ENCODE measurements at places on chromosomes 12 and 14.

DNA sequence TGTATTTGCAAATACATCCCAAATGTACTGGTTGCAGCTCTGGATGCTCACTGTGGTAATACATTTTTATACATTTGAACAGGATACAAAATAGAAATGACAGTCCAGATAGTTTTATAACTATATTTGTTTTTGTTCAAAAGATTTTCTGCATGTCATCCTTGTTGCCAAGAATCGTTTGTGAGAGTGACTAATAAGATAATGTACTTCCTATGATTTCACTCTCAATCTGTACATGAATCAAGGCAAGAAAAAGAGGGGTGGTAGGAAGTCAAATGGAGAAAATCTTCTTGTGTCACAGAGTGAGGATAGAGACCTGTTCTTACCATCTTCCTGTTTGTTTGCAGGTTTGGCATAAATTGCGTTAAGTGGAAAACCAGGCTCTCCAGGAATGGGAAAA, 13.9 kb downstream of the ARPC3 start:
- no peak for DNase-seq

- no peak for DNase-seq
Observed at GRCh38 chr14:95662376-95663186, 23.6 kb upstream of the TCL1B start.

- DNase-seq = no peak
Observed at GRCh38 chr12:115204957-115205754, 521.2 kb upstream of the TBX3 start.

GRCh38 chr12:1435044-1435443, 159.3 kb downstream of the FBXL14 start:
- DNase-seq = no peak

DNA sequence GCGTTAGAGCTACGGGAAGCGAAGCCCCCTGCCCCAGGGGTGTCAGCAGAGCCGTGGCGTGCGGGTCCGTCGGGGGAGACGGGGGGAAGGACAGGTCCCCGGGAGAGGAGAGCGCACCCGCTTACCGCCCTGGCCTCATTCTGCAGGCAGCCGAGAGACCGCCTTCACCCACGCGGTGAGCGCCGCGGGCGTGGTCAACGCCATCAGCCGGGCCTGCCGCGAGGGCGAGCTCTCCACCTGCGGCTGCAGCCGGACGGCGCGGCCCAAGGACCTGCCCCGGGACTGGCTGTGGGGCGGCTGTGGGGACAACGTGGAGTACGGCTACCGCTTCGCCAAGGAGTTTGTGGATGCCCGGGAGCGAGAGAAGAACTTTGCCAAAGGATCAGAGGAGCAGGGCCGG, 10.5 kb downstream of the WNT5B start:
- DNase-seq = no peak

DNA sequence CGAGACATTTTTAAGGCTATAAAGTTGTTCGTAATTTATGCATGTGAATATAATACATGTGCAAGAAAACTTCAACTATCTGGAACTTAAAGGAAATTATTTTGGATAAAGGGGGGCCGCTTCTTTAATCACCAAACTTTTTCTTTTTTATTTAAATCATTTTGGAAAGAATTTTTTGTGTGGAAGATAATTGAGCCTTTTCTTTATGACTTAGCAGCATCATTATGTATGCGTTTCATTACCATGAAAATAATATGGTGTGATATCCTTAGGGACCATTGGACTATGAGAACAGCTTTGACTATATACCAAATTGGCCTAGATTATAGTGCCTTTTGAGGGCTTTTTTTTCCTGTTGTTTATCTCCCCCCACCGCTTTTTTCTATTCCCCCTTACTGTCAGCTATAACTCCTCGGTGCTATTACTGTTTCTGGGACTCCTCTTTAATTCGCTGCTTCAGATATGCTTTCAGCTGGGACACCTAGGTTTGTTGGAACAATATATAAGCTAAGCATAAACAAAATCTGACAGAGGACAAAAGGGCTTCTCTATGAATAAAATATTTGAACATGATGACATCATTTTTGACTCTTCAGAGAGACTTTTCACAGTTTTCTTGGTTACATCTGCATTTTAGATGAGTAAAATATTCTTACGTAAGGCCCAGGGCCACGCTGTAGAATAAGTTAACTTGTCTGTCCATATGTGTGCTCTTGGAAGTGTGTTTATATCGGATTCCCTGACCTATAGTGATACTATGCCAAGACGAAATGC, 392.7 kb downstream of the NPAS3 start:
- no peak for DNase-seq

DNA sequence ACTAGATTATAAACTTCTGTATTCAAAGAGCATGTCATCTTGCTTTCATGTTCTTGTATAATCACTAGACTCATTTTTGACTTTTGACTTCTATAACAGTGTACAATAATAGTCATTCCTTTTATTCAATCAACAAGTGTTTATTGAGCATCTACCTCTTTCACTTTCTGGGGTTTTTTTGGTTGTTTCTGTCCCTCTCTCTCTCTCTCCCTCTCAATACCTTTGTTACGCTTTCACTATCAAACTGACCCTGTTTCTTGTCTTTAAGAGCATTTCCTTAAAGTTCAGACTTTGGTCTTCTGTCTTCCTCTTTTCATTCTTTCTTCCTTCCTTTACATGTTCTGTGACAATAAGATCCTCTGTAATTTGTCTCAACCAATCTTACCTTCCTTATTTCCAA, 49.5 kb downstream of the GPR137C start:
- no peak for DNase-seq

GRCh38 chr12:11687528-11687927, 38.1 kb downstream of the ETV6 start:
- no peak for DNase-seq

DNA sequence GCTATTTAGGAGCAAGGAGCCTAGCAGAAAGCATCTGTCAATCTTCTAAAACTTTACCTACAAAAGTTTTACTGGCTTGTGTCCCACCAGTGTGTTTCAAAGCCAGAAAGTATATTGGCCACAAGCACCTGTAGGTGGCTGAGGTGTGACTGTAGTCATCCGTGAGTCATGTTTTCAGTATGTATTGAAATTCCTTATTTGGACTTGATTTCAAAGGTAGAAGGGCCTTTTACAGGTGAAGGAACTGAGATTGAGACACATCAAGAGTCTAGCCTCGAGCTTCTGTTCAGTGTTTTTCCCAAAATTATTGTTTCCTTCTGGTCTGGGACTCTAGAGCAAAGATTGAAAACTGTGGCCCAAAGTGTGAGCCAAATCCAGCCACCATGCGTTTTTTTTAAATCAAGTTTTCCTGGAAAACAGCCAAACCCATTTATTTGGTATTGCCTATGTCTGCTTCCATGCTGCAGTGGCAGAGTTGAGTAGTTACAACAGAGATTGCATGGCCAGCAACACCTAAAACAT, 195.3 kb upstream of the BCL2L14 start:
- DNase-seq = no peak

- DNase-seq = no peak
Observed at GRCh38 chr12:69151254-69151764, 88.1 kb upstream of the CPSF6 start.

- no peak for DNase-seq
Observed at GRCh38 chr12:114625294-114625851, 58.6 kb downstream of the TBX3 start.

- DNase-seq = no peak
Observed at GRCh38 chr12:51907083-51907855, at the start of gene ACVRL1. TSS of gene ACVRL1 (plus strand) at chr12:51907504. CDS start at chr12:51912475, 4,971 bp downstream.

DNA sequence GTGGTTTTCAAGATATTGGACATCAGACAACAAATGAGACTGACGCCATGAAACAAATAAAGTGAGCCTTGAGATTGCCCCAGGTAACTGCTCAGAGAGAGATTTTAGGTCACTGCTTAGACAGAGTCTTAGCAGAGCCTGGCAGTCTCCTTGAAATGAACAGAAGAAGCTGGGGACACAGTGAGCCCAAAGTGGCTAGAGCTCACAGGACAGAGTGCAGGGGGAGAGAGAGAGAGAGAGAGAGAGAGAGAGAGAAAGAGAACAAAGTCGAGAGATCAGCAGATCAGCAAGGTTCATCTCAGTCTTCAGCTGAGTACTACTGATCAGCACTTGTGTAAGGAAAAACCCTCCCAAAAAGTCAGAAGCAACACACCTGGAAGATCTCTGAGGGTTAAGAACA, 147.4 kb downstream of the RMST start:
- DNase-seq = no peak

- no peak for DNase-seq
Observed at GRCh38 chr14:51507906-51508511, 143.7 kb upstream of the FRMD6 start.

DNA sequence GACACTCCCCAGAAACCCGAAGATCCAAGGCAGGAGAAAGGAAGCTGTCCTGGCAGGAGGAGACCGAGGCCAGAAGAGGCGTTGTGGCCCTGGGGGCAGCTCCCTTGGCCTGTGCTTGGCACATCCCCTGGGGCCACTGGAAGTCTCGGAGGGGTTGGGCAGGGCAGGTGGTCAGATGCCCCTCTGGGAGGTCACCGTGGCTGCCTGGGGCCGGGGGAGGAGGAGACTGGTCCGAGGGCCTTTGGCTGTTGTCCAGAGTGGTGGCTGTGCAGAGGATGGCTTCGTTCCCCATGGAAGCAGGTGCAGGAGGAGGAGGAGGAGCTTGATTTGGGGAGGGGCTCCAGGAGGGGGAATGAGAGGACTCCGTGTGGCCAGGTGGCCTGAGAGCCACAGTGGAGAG, 3.3 kb upstream of the NUDT14 start:
- DNase-seq = no peak

- no peak for DNase-seq
Observed at GRCh38 chr12:69118516-69118915, 120.9 kb upstream of the CPSF6 start.

GRCh38 chr14:96108061-96108795, 69.1 kb downstream of the C14orf132 start:
- DNase-seq = no peak

DNA sequence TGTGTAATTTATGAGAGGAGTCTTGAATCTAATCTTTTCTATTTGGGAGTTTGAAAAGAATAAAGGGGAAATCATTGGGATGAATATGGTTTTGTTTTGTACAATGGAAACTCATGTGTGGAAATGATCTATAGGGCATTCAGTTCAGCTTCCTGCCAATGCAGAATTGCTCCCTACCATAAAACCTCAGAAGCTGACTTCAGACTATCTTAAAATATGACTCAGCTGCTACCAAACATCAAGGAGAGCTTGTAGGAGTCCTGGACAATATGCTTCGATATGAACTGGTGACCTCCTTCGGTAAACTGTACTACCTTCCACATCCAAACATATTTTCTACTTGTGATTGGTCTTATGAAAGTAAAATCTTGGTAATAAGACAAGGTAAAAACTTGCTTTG, 160.6 kb downstream of the CAPZA3 start:
- DNase-seq = no peak

- no peak for DNase-seq
Observed at GRCh38 chr14:104563191-104563741, 16.3 kb upstream of the C14orf180 start.

DNA sequence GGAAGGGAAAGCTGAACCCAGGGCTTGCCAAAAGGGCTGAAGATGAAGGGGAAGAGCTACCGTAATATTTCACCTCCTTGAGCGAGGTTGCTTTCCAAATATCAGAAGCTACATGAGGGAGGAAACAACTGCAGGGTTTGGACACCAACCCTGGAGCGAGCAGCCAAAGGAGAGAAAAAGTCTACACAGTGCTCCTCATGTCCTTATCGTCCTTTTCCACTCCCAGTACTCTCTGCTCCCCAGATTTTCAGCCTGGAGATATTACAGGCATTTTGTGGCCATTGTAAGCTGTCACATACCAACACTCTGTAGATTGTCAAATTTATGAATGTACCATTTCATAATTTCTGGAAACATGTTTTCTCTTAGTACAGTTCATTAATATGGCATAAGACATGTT, 115.9 kb downstream of the GPHN start:
- no peak for DNase-seq

- no peak for DNase-seq
Observed at GRCh38 chr14:88310449-88310848, 12.6 kb downstream of the KCNK10 start.

- peak; percentile 93 for DNase-seq
Observed at GRCh38 chr14:35403603-35404448, 723 bp downstream of the NFKBIA start.

GRCh38 chr12:674272-674781, 11.1 kb upstream of the NINJ2 start:
- DNase-seq = peak; percentile 24

GRCh38 chr12:66062290-66062625, 68.3 kb downstream of the LLPH start:
- no peak for DNase-seq

DNA sequence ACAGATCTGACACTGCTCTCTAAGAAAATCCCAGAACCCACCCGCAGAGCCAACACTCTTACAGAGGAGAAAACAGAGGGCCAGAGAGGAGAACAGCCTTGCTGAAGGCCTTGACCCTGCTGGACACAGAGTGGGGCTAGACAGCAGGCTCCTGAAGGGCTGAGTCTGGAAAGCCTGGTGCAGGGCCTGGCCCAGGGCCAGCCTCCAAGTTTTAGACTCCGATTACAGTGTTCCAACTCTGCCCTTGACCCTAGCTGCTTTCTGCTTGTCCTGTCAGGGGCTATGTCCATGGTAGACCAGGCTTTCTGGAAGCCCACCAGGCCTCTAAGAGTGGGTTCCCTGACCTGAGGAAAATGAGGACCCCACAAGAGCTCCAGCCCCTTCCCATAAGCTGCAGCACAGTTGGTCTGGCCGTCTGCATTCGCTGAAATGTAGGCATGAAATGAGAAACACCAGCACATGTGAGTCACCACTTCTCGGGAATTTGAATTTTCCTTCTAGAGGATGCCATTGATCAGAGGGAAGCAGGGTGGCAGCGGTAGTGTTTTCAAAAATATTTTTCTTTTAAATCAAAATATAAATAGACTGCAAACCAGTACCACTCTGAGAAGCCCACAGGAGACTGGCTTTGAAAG, 154.4 kb downstream of the CALM1 start:
- no peak for DNase-seq

DNA sequence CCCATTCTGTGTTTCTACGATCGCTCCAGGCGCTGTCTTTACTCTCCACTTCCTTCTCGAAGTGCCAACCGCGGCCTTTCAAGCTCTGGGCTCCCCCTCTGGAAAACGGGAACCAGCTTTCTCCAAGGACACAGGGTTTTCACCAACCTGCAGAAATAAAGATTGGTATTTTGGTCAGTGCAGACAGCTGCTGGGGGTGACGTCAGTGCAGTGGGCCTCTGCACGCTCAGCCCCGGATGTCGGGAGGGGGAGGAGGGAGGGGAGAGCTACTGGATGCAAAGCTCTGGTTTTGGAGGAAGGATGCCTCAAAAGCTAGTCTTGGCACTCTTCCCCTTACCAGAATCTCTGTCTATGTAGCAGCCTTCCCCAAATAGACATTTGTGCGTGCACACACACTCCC, 19.9 kb downstream of the HRK start:
- no peak for DNase-seq

GRCh38 chr12:113781415-113782198, 184.5 kb downstream of the RBM19 start:
- no peak for DNase-seq

GRCh38 chr14:29215853-29216252, 449.3 kb downstream of the FOXG1 start:
- no peak for DNase-seq

GRCh38 chr12:5335069-5335468, 96.8 kb upstream of the NTF3 start:
- no peak for DNase-seq
